ENCODE measurements at places on chromosomes 3 and 15. TPM values are rescaled to one million over a fixed set of nuclear protein-coding genes. Genes with fewer than 3 reads are reported as not detected.

Gene BLM
- polyA plus RNA-seq, result 7.2 TPM

Gene KBTBD13
- polyA plus RNA-seq, result 0.71 TPM

Gene ARGFX
- polyA plus RNA-seq, result not detected

Gene CHST14
- 40.9 TPM for polyA plus RNA-seq

Gene GHSR
- polyA plus RNA-seq, result not detected

Gene PLA2G4E
- polyA plus RNA-seq, result 0.07 TPM

DNA sequence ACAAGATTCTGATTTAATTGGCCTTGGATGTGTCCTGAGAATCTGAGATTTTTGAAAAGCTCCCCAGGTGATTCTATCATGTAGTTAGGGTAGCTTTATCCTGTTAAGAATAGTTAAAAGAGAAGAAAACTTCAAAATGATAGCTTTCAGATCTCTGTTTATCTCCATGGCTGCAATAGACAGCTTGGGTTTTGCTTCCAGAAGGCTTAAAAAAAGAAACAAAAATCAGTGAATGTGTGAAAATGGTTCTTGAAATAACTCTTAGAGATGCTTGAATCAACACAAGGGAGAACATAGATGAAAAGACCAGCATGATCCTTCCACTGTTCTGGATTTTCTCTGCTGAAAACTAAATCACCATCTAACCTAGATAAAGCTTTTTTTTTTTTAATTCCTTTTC lies 60.8 kb upstream of the TMC3 start:
- DNase-seq, result no peak

DNA sequence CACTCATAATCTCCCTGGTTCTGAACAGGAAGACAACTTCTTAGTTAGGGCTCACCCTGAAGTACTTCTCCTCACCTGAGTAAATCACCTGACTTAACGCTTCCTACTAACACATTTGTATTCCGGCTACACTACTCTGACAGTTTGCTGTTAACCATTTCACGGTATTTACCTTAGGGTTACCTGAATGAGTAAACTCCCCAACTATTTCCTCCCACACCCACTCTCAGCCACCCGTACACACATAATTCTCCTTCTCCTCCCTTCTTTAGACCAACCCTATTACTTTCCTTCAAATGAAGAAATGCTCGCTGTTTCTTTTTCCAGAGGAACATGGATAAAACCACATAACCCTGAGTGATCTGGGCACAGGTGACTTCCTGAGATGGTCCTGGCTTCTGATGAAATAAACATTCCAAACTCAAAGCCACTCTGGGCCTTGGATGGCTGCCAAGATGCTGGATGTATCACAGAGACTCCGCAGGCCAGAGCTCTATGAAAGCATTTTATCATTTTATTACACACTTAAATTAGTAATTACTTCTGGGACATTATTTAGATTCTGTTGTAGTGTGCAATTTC lies 183.6 kb upstream of the ATP11B start:
- DNase-seq, result peak; percentile 34

DNA sequence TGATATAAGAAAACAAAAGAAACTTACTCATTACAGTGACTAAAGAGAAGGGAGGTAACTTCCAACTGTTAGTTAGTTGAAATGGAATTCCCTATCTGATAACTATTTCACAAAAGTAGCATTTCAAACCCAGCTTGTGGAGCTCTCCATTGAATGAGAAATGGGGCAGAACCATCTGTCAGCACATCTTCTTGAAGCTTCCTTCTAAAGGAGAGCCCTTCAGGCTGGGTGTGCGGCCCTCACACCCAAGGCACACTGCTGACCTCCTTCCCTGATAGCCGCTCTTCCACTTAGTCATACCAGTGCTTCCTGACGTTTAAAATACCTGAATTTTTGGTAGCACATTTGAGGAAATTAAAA lies 28.1 kb upstream of the VEPH1 start:
- no peak for DNase-seq

DNA sequence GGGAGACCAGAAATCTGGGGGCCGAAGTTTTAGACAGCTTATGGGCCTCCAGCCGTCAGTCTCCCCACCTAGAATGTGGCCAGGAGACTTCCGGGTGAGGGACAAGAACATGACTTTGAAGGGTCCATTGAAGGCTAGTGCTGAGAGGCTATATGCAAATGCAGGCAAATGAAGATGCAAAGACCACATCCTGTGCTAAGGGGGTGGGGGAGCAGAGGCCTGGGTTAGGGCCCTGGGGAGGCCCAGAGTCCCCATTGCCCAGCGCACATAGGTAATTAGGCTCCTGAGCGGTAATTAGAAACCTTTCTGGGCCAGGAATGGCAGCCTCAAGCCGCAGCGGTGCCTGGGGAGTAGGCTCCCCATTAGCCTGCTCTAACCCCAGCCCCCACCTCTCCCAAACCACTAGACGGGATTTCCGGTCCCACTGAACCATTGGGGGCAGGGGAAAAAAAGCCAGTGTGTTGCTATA lies 6.8 kb downstream of the CSK start:
- no peak for DNase-seq

DNA sequence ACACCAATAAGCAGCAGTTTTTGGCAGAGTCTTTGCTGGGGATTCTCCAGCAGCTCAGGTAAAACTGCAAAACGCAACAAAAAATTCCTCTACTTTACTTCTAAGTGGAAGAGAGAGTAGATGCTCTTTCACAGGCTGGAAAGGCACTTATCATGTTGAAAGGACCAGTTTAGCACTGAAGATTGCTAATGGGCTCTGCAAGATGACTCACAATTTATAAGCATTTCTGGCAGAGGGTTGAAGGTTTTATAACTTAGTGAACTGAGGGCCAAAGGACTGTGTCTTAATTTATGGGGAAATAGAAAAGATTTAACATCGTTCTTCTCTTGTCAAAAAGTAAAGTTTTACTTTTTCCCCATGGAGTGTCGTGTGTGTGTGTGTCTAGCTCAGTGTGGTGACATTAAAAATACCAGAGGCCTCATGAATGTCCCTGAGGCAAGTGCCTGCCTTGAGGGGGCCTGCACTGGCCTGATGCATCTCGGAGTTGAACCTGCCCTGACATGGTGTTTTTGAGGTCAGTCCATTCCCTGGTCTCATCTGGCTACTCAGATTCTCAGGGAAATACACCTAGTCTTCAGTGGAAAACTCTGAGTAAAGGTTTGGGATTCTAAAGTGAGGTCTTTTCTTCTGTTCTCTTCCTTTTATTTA lies 1092.0 kb downstream of the NAALADL2 start:
- DNase-seq, result no peak

GRCh38 chr3:46947981-46948791 lies 28.4 kb downstream of the CCDC12 start:
- no peak for DNase-seq

DNA sequence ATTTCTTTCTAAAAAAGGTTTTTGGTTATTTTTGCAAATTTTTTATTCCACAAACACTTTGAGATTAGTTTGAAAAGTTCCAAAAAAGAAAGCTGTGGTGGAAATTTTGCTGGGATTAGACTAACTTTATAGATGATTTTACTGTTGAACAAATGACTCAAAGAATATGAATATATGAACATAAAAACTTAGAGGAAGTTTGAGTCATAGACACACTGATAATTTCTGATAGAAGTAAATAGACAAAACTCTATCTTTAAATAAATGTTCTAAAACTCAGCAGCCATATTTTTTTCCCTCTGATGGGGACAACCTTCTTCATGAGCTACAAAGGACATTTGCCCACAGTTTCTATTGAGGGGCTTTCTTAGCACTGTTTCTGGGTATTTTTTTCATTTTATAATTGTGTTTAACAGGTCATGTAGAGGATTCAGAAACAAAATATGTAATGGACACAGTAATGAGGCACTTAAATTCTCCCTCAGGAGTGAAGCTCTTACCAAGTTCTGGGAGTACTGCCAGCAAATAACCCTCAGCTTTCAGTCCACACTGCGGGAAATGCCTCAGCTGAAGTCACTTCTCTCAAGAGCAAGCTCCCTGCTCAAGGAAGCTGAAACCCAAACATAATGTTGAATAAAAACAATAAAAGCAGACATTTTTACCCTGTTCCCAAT lies 157.6 kb downstream of the NFKBIZ start:
- peak; percentile 64 for DNase-seq

DNA sequence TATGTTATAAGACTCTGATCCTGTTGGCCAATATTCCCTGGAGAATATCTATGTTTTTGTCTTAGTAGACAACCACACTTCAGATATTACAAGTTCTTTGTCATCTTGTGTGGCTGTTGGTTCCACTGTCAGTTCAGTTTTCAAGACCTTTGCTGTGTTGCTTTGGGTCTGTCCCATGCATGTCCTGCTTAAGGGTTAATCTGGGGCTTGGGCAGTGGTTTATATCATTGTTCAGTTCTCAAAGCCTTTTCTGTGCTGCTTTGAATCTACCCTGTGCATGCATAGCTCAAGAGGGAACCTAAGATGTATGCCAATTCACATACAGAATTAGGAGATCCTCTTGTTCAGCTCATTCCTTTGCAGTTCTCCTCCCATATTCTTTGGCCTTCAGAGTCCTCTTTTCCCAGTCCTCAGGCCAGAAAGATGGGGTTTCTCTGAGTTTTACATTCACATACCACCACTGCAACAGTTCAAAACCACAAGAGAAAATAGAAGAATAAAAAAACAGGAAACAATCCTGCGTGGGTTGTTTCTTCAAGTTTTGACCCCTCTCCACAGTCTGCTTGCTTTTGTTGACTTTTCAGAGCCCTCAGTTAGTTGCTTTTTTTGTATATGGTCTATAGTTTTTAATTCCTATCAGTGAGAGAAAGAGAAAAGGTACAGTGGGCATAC lies 21.6 kb downstream of the BUB1B start:
- DNase-seq, result no peak

GRCh38 chr15:26352909-26353308 lies 420.0 kb downstream of the GABRB3 start:
- DNase-seq, result no peak

- DNase-seq, result no peak
These were observed 5.7 kb downstream of the PTH1R start for GRCh38 chr3:46883054-46883829.

- DNase-seq, result no peak
These were observed 541.1 kb downstream of the NLGN1 start for GRCh38 chr3:173938616-173939015.

GRCh38 chr3:155047672-155048071 lies 32.4 kb upstream of the MME start:
- DNase-seq, result no peak

GRCh38 chr15:64067564-64068030 lies 21.3 kb upstream of the DAPK2 start:
- DNase-seq, result no peak

Data from left lung (tissue), 14 donors.